Umbilical cord (tissue), 2 donors: ENCODE measurements at places on chromosomes 5 and 9. TPM values are rescaled to one million over a fixed set of nuclear protein-coding genes. Genes with fewer than 3 reads are reported as not detected.

The FBXL7 gene
- total RNA-seq: 7.9 TPM

The RBM27 gene
- 25.0 TPM for total RNA-seq

The PCDH1 gene
- total RNA-seq: 9.9 TPM

The KCNV2 gene
- total RNA-seq: 1.4 TPM

The NAIP gene
- total RNA-seq: 49.4 TPM

The C5orf58 gene
- total RNA-seq: 1.7 TPM

The IL7R gene
- total RNA-seq: 3.4 TPM

The UQCRQ gene
- 101 TPM for total RNA-seq

The TYRP1 gene
- 8.4 TPM for total RNA-seq

The BTNL9 gene
- 7.0 TPM for total RNA-seq

The F2R gene
- total RNA-seq: 13.5 TPM

The EFNA5 gene
- 15.2 TPM for total RNA-seq

The ISL1 gene
- total RNA-seq: 13.2 TPM

The OLFM1 gene
- 3.6 TPM for total RNA-seq

The SNAPC4 gene
- 6.0 TPM for total RNA-seq

The C9 gene
- total RNA-seq: 0.24 TPM

The CREB3 gene
- 41.9 TPM for total RNA-seq

The TERT gene
- total RNA-seq: not detected

The LRRC19 gene
- total RNA-seq: 2.9 TPM

The SLC1A3 gene
- 22.9 TPM for total RNA-seq

The C1QTNF2 gene
- total RNA-seq: not detected

The CDKN2B gene
- 38.5 TPM for total RNA-seq

The CD72 gene
- total RNA-seq: 2.6 TPM

The FKTN gene
- 17.8 TPM for total RNA-seq

The IFNA21 gene
- 18.5 TPM for total RNA-seq

The DBH gene
- 0.72 TPM for total RNA-seq

The PCDH12 gene
- 5.1 TPM for total RNA-seq

The C6 gene
- not detected for total RNA-seq

The TIGD6 gene
- total RNA-seq: 4.3 TPM

The PPP3R2 gene
- 3.6 TPM for total RNA-seq

The SPOCK1 gene
- total RNA-seq: 28.4 TPM

The LCN12 gene
- not detected for total RNA-seq

The NME5 gene
- not detected for total RNA-seq

The NKD2 gene
- 1.9 TPM for total RNA-seq

The TXNDC8 gene
- total RNA-seq: 5.1 TPM

The C5orf52 gene
- total RNA-seq: not detected

The ABCA1 gene
- total RNA-seq: 76.6 TPM

The CXCL14 gene
- total RNA-seq: 70.8 TPM

The LECT2 gene
- not detected for total RNA-seq

The FOXD4L4 gene
- 1.9 TPM for total RNA-seq

The GCNT4 gene
- total RNA-seq: 15.2 TPM

The PCDHGA8 gene
- total RNA-seq: 3.9 TPM

The BRD3OS gene
- 11.1 TPM for total RNA-seq

The SOHLH1 gene
- not detected for total RNA-seq

The FAM78A gene
- total RNA-seq: 8.9 TPM
